Activated CD4-positive, alpha-beta T cell treated with anti-CD3 and anti-CD28 coated beads, Interleukin-2, amount 50 U/mL, for 16 hours (primary cell): ENCODE measurements at places on chromosomes 3 and 15.

DNA sequence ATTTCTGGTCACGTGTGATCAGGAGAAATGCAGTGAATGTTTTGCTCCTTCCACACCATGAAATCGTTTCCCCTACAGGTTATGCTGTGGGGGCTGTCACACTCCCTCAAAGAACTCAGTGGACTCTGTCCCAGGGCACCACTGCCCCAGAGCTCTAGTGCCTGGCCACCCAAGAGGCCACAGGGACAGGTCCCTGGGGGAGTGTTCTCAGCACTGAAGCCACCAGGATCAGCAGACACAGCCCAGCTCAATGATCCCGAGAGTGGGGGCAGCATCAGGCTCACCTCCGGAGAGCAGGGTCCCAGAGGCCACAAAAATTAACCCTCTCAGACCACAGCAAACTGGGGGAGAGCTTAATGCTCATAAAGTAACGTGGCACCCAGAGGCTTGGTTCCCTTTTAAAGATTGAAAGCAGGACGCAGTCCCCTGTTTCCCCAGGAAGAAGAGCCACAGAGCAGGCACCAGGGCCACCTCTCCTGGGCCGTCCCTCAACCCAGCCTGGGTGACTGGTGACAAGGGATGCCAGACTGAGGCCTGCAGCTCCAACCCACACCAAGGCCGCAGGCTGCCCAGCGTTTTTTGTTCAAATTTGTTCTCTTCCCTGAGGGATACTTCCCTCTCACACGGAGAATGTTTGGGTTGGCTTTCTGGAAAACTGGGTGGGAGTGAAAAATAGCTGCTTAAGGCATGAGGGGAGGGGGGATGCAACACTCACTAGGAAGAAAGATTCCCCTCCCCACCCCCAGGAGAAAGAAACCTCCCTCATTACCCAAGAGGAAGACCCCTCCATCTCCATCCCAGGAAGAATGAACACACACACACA lies 123.3 kb upstream of the IGF1R start:
- DNase-seq, result no peak

DNA sequence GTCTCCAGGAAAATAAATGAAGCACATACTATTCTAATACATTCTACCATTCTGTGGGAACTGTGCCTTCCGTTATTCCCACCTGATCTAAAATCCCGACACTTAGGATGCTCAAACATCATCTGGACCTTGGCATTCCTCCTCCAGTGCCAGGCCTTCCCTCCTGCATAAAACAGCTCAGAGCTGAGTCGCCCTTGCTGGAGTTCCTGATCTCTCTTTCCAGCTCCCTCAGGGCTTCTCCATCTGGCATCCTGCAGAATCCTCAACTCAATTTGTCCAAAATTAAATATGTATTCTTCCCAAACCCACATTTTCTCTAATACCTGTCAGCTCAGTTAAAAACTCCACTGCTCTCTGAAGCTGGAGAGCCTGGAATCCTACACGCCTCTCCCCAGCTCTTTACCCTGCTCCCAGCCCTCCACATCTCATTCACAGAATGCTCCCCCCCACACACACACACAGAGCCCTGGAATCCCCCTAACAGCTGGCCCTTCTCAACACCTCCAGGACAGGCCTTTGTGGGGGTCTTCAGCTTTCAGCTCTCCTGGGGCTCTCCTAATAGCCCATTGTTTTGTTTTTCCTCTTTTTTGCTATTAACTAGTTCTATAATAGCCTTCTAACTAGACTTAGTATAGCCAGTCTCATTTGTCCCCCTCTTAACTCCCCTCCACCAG lies 78.5 kb downstream of the HMG20A start:
- no peak for DNase-seq

DNA sequence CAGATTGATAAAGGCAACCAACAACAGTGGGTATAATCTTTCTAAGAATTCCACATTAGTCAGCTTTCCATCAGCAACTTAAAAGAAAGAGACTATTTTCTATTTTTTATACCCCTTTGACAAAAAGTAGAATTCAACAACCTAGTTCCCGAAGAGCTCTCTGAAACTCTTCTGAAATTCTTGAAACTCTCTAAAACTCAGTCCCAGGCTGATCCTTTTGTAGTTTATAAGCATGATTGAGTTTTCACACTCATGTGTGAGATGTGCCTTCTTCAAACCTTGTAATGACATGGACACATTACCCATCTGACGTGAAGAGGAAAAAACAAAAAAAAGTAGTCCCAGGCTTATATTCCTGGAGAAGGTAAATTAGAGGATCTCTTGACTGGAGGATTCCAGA lies 31.4 kb downstream of the RAF1 start:
- no peak for DNase-seq

DNA sequence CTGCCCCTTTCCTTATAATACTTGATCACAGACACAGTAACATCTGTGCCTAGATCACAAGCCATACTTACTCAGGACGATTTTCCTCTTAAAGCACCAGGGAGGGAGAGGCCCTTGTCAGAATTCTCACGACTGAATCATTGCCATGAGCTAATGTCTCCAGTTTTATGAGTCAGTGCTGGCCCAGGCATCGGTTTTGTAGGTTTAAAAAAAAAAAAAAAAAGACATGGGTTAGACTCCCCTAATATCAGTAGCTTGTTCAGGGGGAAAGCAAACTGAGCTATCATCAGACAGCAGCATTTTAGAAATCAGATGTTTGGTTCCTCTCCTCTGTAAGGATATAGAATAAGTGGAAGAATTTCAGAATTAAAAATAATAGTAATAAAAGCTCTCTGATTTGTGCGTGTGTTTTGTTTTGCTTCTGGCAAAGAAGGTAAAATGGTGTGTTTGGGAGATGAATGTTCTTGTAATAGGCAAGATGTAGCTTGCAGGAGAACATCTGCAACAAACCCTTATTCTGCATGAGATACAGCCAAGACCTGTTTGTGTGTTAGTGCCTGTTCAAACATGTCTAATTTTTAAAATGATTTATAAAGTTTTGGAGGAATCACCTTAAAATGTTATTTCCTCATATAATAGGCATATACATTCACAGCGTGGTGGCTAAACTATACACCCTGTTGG lies 193.6 kb downstream of the TP63 start:
- no peak for DNase-seq

DNA sequence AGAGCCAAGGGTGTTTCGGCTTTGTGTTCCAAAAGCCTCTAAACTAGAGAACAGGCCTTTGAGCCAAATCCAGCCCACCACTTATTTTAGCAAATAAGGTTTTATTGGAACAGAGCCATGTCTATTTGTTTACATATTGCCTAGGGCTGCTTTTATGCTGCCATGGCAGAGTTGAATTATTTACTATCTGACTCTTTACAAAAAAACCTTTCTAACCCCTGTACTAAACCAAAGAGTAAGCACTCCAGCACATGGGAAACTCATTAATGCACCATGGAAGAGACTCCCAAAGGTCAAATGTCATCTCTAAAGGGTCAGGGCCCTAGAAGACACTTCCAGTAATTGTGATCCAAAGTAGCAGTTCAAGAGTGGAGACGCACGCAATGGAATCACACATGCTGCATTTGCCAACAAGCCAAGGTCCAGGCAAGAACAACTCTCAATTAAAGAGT lies 22.3 kb downstream of the OSBPL10 start:
- no peak for DNase-seq

DNA sequence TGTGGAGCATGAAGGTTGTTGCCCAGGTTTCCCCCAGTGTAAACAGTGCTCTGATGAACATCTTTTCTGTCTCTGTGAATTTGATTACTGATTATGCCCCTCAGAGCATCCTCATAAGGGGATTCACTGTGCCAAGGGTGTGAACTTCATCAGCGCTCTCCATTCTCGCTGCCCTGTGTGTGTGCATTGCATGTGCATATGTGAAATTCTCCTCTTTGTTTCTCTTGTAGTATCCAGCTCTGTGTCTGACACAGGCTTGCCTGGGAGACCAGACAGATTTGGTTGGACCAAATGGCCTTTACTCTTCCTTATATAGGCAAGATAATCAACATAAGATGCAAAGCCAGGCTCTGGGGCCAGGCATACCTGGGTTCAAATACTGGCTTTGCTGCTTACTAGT lies 21.9 kb downstream of the CACNA2D3 start:
- no peak for DNase-seq

GRCh38 chr3:195540027-195540426 lies 3.1 kb downstream of the PPP1R2 start:
- DNase-seq, result peak; percentile 72

GRCh38 chr3:195715134-195715533 lies 5.6 kb upstream of the MUC20 start:
- no peak for DNase-seq

DNA sequence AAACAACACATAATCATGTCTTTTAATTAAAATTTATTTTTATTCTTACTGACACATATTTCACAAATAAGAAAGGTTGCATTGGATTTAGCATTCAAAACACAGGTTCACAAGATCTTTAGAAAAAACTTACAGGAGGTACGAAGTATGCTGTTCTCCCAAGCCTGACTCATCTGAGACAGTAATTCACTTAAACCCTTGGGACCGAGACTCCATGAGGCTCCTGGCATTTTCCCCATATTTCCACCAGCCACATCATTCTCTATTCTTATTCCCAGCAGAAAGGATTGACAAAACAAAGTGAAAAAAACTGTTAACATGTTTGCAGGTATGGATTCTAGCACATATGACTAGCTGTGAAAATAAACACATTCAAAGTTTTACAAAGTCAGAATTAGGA lies 52.6 kb downstream of the CNTN3 start:
- no peak for DNase-seq
